ENCODE measurements at places on chromosomes 2 and 18. TPM values are rescaled to one million over a fixed set of nuclear protein-coding genes. Genes with fewer than 3 reads are reported as not detected.

- DNase-seq: no peak
These were observed 410.3 kb downstream of the PID1 start for GRCh38 chr2:228860601-228861285.

GRCh38 chr18:44579028-44579702 is 101.5 kb upstream of the SETBP1 start:
- no peak for DNase-seq

- no peak for DNase-seq
These were observed 58.3 kb upstream of the PNPT1 start for GRCh38 chr2:55751966-55752365.

- no peak for DNase-seq
These were observed 58.8 kb downstream of the RNF144A start for GRCh38 chr2:6975988-6976387.

RGPD3 gene
- 0.07 TPM for polyA plus RNA-seq

All from AG04450 (cell line).